ENCODE measurements at places on chromosomes 7 and 10.

DNA sequence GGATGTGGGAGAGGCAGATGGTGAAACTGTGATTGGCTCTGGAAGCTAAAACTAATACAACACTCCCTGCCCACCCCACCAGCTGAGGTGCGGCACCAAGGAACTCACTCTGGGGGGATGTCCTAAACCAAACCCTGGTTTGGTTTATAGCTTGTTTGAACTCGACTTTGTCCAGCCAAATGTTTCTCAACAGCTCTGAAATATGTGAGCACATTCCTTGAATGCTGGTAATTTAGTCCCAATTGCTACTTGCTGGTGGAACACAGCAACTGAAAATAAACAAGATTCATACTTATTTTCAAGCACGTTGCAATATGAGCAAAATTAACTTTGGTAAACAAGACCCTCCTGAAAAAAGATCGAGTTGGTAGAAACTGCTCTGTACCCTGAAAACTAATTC, 39.7 kb upstream of the CARD11 start:
- no peak for DNase-seq

DNA sequence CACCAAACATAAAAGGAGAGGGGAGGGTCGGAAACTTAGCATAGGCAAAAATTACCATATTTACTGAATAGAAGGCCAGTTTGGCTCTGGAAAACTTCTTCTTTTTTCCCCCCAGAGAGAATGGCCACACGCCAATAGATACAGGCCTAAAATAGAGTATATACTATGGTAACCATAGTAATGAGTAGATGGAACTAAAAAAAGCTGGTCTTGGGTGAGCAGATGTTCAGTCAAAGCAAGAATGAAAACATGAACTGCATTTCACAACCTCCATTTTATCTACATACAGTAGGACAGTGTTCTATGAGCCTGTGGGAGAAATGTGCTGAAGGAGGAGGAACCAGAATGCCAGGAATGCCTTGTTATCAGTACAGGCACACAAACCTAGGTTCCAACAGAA, 141.7 kb upstream of the SEMA3A start:
- peak; percentile 62 for DNase-seq

DNA sequence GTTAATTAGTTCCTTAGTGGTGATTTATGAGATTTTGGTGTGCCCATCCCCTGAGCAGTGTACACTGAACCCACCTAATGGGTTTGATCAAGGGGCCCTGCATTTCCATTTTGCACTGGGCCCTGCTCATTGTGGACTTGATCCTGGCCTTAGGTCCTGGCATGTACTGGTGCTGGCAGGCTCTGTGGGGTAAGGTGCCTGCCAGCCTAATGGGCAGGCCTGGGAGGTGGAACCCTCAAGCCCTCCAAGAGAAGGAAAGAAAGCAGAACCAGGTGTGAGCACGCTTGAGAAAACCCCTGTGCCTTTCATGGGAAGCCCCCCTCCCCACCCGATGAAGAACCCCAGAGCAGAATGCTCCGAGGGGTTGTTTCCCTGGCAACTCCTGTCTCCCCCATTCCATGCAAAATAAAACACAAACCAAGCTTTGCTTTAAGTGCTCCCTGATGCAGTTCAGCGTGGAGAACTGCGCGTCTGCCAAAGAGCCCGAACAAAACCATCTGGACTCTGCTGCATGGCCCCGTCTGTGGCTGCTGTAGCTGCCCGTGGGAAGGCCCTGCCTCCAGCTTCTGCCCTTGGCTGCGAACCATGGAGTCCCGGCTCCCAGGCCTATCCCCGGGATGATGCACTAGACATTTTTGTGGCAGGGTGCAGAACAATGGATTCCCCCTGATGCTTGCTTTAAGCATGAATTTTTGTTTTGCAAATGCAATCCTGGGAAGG, 123.3 kb downstream of the PRPF18 start:
- no peak for DNase-seq

DNA sequence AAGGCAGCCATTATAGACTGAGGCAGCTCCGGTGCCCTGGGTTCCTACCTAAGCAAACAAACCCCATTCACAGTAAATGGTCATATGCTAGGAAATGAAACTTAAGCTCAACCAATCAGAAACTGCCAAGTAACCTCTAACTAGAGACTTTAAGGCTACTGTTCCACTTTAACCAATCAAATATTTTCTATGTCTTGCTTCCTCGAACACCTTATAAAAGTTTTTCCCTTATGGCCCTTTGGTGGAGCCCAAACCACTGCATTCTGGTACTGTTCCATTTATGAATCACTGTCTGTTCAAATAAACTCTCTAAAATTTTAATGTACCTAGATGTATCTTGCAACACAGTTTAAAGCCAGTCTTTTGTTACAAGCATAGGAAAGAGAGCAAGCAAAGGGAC, 361.1 kb downstream of the HGF start:
- DNase-seq = no peak

- peak; percentile 33 for DNase-seq
Observed at GRCh38 chr10:119320981-119321380, 113.6 kb downstream of the GRK5 start.

- DNase-seq = no peak
Observed at GRCh38 chr10:100986623-100986951, 710 bp downstream of the MRPL43 start.

DNA sequence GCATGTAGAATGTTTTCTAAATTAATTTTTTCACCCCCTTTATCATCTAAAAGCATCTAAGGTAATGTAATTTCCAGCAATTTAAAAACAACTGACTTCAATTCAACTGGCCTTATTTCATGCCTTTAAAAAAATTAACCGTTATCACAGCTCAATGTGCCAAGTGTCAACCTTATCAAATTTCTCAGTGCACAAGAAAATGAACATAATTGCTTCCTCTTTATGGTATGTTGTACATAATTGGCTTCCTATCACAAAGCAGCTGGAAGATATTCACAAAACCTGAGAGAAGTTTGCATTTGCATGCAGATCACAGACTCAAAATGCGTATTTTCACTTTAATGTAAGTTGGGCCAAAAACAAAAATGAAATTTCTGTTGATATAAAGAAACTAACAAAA, 966.4 kb downstream of the GRM8 start:
- DNase-seq = peak; percentile 56

- no peak for DNase-seq
Observed at GRCh38 chr7:367351-367901, 77.5 kb downstream of the FOXL3 start.

- no peak for DNase-seq
Observed at GRCh38 chr7:121544238-121544637, 148.1 kb upstream of the FAM3C start.

- no peak for DNase-seq
Observed at GRCh38 chr7:122652876-122653275, 46.0 kb downstream of the RNF133 start.

GRCh38 chr7:137801003-137801402, 45.8 kb downstream of the DGKI start:
- DNase-seq = no peak

- peak; percentile 7 for DNase-seq
Observed at GRCh38 chr7:80275192-80275605, 140.6 kb downstream of the GNAI1 start.

DNA sequence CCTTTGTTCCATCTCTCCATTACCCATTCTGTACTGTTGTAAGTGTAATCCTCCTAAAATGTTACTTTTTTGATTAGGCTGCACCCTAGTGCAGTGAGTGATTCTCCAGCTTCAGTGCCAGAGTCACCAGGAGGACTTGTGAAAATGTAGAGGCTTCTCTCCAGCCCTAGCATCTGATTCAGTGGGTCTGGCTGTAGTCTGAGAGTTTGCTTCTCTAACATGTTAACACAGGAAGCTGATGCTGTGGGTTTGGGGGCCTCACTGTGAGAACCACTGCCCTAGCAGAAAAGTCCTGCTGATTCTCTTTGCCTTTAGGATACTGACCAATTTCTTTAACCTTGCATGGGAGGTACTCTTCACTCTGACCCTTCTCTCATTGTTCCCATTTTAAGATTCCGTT, 24.4 kb downstream of the CSGALNACT2 start:
- no peak for DNase-seq

- DNase-seq = no peak
Observed at GRCh38 chr7:24885716-24886115, 94.3 kb downstream of the OSBPL3 start.

DNA sequence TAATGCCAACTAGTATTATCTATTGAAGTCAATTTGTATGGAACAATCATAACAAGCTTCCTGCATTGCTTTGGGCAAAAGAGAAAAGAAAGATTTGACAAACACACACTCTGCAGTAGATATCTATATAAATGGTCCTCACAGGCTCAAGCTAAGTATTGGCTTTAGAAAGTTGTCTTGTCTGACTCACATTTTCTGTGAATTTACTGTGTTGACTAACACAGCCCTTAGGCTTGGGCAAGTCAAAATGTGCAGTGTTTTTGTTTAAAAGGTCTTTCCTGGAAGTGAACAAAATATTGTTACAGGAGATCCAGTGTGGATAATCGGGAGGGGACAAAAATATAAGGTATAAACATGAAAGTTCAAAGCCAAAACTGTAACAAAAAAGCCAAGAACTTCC, 194.4 kb downstream of the RELN start:
- no peak for DNase-seq

GRCh38 chr7:28854750-28855074, 103.4 kb downstream of the TRIL start:
- no peak for DNase-seq

- no peak for DNase-seq
Observed at GRCh38 chr10:130935128-130935439, 376.4 kb downstream of the TCERG1L start.

GRCh38 chr10:6513476-6513875, 66.6 kb downstream of the PRKCQ start:
- DNase-seq = no peak

- no peak for DNase-seq
Observed at GRCh38 chr10:31650010-31650409, 278.6 kb downstream of the ARHGAP12 start.

DNA sequence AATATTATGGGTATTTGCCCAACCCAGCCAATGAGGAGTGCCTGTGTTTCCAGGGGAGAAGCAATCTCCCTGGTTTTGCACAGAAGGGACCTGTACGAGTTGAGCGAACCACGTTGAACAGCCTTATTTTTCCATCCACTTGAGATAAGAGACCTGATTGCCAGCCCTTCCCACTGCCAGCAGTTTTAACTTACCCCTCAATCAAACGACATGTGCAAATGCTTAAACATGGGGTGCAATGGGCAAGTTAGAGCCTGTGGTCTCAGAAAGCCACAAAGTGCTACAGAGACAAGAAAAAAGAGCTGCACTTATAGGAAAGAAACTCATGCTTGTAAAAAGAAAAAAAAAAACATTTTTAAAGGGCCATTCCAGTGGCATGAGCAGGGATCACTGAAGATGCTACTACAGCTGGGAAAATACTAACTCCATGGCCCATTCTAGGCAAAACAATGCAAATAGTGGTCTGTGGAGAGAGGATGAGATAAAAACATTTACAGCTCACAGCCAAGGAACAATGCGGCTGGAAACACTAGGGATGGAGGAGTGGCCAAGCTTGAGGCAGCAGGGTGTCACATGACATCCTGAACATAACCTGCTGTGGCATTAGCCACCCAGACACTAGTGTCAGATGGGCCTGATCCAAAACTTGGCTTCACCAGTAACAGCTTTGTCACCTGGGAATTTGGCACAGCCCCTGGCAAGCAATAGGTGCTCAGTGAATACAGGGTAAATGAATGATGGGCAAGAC, 162.8 kb downstream of the ELMO1 start:
- peak; percentile 28 for DNase-seq

DNA sequence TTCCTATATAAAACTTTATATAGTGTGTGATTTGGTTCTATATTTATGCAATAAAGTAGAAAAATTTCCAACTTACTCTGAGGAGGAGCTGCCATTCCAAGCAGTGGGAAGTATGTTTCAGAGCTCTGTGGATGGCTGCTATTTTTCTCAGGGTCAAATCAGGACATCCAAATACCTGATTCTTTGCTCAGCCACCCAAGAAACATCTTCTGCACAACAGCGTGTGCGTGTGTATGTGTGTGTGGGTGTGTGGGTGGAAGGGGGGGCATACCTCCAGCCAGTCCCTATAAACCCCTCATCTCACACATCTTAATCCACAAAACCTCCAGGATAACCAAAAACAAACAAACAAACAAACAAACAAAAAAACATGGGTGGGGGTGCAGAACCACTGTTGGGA, 66.3 kb upstream of the EMX2 start:
- DNase-seq = no peak
